ENCODE measurements at places on chromosomes 3 and 15.

DNA sequence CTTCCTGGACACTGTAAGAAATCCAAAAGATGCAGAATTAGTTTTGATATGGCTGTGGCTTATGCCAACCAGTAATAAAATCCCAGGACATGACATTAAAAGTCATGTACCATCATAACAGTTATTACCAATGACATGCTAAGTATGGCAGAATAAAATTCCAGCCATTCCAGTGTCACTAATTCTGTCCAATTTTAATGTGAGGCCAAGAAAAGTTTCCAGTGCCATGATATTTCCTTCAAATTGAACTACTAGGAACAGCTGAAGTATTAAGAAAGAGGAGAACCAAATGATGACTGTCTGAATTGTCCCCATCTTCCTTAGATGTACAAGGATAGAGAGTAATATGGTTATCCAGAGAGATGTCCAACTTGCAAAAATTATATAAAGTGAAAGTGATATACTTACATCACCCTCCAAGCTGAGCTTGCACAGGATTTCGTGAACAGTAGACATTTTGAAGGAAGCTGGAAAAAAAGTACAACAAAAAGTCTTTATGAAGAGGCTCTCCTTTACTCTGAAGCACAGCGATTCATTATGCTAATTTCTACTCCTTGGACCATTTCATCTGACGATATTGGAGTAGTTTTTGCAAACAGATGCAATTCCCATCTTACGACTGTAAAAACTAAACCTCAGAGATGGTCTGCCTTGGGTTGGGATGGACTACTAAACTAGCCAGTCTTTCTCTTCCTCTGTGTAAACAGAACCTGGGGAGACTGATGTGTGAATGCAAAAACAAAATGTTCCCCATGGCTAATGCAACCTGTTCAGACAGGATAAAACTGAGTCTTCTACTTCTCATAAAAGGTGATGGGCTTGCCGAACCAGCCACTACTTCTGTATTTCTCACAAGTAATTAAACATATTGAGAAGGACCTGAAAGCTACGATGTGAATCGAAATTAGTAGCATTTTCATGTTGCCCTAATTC lies 11.9 kb downstream of the ANXA2 start:
- no peak for DNase-seq

- no peak for DNase-seq
Observed at GRCh38 chr3:133893683-133894352, 1.9 kb downstream of the RAB6B start.

GRCh38 chr15:67506775-67507747 lies 13.9 kb upstream of the C15orf61 start:
- no peak for DNase-seq

GRCh38 chr3:10160925-10161324 lies 3.8 kb upstream of the IRAK2 start:
- DNase-seq = no peak

- no peak for DNase-seq
Observed at GRCh38 chr15:48876057-48876456, 1.9 kb upstream of the EID1 start.

DNA sequence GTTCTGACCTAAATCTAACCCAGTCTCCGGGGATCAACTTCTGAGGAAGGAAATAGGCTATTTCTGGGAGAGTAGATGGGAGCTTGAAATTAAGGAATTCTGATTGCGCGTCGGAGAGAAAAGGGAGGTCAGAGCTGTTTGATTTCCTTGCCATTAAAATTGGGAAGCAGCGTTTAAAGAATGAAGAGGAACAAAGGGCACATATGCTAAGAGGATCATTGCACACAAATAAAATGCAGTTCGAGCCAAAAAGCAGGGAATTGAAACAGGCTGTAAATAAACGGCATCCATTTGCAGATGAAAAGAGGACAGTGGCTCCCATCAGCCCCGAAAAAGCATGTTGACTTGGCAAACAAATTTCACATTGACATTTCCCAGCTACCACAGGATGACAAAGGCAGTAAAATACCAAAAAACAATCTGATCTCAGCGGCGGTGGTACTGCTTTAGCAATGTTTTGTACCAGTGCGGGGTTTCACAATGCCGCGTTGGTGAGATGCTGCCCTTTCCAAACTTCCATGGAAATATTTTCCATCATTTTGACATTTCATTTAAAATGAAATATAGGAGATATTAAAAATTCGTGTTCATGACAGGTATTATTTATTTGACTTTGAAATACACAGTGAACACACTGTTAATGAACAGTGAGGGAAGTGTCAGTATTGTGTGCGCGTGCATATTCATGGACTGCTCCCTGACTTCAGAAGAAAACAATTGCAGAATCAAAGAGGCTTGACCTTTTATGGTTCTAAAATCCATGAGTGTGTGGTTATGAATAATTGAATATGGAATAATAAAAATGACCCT lies 108.8 kb downstream of the SQOR start:
- DNase-seq = no peak

DNA sequence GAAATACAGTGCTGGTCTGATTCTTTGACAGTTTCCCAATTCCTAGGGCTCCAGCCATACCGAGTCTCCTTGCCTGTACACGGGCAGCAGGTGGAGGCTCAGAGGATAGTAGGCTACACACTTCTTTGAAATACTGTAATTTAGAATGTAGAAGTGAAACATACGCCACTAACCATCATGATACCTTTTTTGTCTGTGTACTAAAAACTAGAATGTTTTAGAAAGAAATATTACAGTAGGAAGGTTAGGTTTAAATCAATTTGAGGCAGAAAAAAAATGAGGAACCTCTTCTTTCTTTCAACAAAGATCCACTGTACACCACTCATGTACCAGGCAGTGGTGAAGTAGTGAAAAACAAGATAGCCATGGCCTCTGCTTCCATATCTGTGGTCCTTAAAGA lies 354.7 kb downstream of the MCTP2 start:
- no peak for DNase-seq

DNA sequence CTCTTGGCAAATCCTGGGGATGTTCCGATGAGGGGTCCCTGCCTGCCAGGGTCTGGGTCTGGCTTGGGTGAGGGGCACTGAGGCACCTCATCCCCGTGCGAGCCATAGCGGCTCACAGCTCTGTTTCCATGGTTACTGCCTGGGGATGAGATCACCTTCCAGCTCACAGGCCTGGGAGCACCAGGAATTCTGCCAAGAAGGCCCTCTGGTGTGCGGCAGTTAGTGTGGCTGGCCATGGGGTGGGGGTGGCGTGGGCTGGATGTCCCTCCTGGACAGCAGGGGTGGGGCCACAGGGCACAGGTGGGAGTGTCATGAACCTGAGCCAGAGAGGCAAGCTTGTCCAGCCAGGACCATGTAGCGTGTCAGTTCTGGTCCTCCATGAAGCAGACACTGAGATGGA lies 22.1 kb upstream of the PRR23E start:
- DNase-seq = no peak

- no peak for DNase-seq
Observed at GRCh38 chr3:100427699-100428098, 26.4 kb downstream of the LNP1 start.

DNA sequence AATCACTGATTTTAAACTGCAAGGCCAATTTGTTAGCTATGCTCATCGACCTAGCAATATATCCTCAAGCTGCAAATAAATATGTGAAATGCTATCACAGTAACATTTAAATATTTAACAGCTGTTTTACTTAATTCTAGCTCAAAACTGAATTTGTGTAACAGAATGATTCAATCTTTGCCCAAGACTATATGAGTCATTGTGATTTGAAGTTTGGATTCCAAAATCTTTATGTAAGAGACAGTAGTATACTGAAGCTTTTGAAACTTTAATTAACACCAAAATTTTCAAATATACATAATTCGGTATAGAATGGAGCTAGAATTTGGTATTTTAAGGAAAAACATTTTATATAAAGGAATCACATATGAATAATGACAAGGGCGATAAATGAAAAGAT lies 603.0 kb upstream of the ROBO2 start:
- no peak for DNase-seq
